CD4-positive, alpha-beta T cell treated with Interleukin-4 for 4 hours (primary cell): ENCODE measurements at places on chromosomes 11 and 22.
A peak's percentile ranks its signal among the peaks of the same experiment; 100 is the strongest.

DNA sequence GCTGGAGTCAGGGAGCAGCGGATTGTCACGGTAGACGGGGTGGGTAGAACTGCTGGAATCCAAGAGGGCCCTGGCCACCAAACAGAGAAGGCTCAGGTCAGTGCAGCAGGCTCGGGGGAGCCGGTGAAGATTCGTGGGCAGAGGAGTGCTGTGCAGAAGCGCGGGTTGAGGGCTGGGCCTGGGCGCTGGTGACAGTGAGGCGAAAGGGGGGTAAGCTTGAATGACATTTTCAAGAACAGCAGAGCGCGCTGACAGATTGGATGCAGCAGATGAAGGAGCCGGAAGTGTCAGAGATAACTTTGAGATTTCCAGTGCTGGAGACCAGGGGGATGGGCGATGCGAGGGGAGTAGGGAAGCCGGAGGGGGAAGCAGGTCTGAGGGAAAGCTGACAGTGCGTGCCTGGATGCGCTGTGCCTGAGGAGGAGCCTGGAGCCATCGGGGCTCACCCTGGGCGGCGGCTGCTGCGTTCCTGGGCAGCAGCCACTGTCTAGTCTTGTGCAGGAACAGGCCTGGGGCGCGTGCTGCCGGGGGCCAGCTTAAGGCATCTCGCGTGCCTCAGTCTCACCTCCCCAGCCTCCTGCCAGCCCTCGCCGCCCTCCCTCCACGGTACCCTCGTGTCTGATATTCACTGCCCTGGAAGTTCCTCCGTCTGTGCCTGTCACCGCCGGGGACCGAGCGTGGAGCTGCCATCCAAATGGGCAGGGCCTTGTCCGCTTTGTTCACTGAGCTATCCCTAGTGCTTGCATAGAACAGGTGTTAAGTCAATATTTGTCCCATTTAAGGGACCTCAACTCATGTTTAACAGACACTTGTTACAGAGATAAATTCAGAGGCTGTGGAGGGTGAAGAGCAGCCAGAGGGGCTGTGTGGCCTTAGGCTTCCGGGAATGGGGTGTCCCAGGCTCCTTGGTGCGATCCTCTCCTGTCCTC is 5.2 kb downstream of the GRIK4 start:
- DNase-seq: no peak

- DNase-seq: no peak
These were observed 240.1 kb downstream of the ST3GAL4 start for GRCh38 chr11:126595560-126595959.

DNA sequence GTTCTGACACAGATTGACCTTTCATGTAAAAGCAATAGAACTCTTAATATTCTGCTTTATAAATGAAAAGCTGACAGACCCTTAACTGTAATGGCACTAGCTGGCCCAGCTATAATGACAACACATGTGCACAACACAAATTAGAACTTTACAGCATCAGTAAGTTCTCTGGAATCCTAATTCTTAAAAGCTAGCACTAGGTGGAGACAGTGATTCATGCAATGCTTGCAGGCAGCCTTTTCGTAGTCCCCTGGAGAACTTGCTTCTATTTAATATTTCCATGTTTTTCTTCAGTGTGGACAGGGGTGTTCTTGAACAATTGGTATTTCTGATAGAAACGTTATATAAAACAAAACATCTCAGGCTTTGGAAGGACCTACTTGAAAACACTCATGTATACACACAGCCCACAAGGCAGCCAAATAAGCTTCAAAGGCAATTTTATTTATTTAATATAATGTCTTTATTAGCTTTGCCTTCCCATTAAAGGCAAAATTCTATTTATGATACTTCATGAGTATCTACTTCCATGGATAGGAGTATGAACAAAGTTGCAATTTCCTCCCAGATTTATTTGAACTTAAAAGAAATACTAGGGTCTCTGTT is 374.3 kb upstream of the MPPED2 start:
- DNase-seq: no peak

- DNase-seq: no peak
These were observed 22.0 kb upstream of the WNT11 start for GRCh38 chr11:76228071-76228874.

DNA sequence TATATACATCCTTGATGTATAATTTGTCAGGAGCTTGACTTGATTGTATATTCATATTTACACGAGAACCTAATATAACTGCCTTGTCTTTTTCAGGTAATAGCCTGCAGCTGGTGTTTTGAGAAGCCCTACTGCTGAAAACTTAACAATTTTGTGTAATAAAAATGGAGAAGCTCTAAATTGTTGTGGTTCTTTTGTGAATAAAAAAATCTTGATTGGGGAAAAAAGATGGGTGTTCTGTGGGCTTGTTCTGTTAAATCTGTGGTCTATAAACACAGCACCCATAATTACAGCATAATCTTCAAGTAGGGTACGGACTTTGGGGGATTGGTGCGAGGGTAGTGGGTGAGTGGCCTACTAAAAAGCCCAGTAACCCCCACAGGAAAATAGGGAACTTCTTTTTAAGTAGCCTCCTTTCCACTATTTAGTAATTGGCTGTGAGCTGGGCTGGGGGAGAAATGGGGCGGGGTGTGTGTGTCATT is 7.5 kb downstream of the MALAT1 start:
- DNase-seq: no peak

DNA sequence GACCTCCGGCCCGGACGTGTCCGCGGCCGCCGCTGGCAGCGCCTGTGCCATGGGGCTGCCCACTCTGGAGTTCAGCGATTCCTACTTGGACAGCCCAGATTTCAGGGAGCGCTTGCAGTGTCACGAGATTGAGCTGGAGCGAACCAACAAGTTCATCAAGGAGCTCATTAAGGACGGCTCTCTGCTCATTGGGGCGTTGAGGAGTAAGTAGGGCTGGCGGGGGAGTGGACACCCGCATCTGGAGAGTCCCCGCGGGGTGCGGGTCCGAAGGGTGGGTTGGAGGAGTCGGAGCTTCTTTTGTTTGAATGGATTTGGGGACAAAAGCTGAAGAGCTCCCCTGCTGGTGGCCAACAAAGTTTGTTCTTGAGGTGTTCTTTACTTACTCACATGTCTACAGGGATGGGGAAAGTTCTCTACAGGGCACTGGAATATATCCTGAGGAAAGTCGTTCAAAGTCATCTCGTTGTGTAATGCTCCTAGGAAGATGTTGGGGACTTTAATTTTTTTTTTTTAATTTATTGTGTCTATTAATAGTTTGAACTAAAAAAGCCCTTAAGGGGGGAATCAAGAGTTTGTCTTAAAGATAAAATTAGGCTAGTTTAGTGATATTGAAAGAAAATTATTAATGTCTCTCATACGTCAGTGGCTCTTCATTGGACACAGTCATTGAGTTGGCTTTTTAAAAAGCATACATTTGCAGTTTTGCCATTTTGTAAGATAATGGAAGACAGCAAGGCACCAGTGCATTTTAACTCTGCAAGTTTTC is 725 bp downstream of the ARHGAP42 start:
- DNase-seq: peak; percentile 2

DNA sequence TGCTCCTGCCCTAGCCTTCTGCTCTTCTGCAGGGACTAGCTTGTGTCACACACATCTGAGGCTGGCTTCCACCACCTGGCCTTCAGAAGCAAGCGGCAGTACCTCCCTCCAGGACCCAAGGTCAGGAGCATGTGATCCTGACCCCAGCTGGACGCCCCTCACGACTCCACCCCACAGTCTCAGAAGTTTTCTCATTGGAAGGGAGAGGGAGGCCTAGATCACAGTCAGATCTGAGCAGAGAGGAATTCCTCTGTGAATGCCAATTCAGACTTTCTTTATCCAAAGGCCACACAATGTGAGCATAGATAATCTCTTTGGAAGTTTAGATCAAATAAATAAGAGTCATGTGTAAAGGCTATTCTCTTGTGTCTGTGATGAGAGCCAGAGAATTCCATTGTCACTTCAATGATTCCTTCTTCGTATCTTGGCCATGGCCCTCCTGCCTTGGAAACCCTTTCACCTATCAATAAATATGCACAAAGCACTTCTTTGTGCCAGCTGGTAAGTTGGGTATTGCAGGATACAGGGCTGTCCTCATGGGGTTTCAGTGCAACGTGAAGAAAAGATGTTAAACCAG is 142.9 kb downstream of the SNX19 start:
- DNase-seq: no peak

DNA sequence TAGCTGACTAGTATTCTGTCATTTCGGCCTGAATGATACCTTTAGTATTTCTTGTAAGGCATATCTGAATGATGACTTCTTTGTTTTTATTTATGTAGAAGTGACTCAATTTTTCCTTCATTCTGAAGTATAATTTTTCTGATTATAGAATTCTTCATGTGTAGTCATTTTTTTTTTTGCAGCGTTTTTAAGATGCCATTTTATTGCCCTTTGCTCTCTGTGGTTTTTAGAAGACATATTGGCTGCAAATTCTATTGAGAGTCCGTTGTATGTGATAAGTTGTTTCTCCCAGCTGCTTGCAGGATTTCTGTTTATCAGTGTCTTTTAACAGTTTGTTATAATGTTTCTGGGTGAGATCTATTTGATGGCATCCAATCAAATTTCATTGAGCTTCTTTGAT is 1224.8 kb downstream of the JRKL start:
- DNase-seq: no peak
